ENCODE measurements at places on chromosomes 13 and 19. TPM values are rescaled to one million over a fixed set of nuclear protein-coding genes. Genes with fewer than 3 reads are reported as not detected.

CEACAM21 gene
- total RNA-seq, result not detected

PTPRS gene
- total RNA-seq, result 58.2 TPM

CCDC70 gene
- total RNA-seq, result not detected

S1PR2 gene
- total RNA-seq, result 8.3 TPM

YIPF2 gene
- total RNA-seq, result 61.1 TPM

CDX2 gene
- total RNA-seq, result not detected

RPL18 gene
- total RNA-seq, result 3,293 TPM

MAP4K1 gene
- total RNA-seq, result 1.3 TPM

FOSB gene
- total RNA-seq, result 5.3 TPM

ATP8B3 gene
- 0.96 TPM for total RNA-seq

ASPDH gene
- total RNA-seq, result not detected

PTPRH gene
- 2.1 TPM for total RNA-seq

SIGLEC10 gene
- total RNA-seq, result 0.55 TPM

DNA sequence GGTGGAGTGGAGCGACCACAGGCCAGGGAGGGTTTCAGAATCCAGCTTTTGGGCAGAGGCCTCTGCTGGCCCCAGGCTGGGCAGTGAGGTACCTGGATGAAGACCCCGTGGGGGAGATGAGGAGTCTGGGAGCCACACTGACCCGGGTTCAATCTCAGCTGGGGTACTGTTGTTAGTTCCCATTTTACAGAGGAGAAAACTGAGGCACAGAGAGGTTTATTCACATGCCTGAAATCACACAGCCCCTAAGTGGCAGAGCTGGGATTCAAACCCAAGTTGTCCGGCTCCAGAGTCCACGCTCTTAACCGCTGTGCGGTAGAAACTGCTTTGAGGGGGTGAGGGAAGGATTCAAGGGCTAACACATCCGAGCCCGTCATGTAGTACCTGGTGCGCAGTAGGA, 45.0 kb downstream of the MYH14 start:
- DNase-seq, result no peak

DNA sequence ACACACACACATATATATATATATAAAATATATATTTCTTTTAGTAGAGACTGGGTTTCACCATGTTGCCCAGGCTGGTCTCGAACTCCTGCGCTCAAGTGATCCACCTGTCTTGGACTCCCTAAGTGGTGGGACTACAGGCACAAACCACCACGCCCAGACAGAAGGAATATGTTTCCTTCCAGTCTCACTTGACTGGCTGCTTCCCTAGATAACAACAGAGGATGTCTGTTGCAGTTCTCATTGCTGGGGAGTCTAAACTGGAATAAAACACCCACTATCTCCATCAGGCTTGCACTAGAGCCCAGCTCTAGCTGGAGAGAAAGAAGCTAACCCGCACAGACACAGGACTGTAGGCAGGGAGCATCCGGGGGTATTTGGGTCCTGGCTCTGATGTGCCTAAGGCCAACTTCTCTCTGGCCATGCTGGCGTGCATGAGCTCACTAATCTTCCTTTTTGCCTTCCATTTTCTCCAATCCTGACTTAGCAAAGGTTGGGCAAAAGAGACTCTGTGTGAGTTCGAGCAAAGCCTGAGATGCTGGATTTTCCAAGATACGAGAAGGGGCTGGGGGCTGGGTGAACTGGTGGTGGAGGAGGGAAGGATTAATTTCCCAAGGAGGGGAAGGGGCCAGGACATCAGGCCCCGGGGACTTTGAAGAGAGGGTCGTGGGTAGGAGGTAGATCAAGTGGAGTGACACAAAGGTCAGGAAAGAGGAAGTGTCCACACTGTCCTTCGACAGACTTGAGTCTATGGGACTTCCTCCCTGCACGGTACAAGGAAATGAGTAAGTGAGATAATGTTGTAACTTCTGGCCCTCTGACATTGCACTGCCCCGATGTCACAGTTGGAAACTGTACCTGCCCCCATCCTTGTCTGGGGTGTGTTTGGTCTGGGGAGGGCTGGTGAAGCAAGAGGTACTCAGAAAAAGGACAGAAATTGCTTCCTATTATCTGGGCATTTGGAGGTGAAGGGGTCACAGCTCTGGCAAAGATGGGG, 22.5 kb upstream of the ALOX5AP start:
- DNase-seq, result no peak

DNA sequence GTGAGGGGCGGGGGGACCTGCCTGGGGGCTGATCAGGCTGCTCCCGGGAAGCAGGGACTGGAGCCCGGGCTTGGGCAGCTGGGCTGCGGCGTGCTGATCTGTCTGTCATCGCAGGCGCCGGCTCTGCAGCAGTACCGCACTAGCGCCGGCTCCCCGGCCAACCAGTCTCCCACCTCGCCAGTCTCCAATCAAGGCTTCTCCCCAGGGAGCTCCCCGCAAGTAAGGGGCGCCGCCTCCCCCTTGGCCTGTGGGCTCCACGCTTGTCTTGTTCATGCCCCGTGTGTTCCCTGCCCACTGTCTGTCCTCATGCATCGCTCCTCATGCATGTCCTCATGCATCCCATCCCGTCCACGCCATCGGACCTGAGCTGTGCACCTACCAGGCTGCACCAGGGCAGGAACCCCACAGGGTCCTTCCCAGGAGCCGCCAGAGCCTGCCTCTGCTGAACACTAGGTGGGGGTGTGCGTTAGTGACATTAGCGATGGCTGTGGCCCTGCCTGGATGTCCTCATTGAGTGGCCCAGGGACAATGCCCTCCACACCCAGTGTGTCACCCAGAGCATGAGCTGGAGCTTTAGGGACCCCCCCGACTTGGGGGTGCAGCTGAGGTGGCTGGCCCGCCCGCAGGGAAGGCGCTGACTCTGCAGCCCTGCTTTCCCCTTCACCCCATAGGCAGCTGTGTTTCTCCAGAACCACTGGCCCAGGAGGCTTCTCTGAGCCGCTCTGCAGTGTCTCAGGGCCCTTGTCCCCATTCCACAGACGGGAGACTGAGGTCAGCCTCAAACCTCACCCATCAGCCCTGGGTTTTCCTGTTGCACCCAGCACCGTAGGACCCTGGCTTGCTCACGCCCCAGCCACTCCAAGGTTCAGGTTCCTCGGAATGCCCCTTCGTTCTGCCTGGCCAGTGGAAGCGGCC, 19.5 kb downstream of the COMP start:
- no peak for DNase-seq

- no peak for DNase-seq
Observed at GRCh38 chr19:51016798-51017683, 2.5 kb downstream of the KLK10 start.

DNA sequence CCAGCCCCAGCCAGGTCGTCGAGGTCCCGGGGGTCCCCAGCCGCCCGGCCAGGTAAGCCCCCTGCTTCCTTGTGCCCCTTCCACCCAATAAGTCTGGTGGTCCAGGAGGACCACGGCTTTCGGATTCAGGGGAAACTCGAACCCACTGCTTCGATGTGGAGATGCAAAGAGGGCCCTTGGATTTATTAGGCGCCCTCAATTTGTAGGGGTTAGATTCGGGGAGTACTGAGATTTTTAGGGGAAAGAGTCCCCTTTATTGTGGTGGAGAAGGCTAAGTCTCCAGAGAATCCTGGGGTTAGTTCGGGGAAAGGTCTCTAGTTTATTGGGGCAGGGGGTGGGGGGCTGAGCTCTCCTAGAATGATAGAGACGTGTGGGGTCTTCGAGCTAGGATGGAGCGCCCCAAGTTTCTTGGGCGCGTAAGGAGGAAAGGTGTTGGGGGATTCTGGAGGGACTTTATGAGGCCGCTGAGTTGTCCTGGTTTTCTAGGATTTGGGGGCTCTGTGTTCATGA, 3.8 kb upstream of the LTBP4 start:
- no peak for DNase-seq

DNA sequence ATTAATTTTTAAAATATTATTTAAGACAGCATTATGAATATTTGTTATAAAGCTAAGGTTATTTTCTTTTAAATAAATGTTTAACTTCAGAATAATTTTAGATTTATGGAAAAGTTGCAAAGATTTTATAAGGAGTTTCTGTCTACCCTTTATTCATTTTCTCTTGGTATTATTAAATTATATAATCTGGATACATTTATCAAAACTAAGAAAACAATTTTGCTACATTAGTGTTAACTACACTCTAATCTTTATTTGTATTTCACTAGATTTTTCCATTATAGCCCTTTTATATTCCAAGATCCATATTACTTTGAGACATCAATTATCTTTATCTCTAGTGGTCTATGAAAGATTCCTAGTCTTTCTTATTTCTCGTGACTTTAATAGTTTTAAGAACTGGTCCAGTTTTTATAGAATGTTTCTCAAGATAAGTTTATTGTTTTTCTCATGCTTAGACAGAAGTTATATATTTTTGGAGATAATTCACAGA, 1243.7 kb upstream of the PCDH9 start:
- DNase-seq, result no peak

DNA sequence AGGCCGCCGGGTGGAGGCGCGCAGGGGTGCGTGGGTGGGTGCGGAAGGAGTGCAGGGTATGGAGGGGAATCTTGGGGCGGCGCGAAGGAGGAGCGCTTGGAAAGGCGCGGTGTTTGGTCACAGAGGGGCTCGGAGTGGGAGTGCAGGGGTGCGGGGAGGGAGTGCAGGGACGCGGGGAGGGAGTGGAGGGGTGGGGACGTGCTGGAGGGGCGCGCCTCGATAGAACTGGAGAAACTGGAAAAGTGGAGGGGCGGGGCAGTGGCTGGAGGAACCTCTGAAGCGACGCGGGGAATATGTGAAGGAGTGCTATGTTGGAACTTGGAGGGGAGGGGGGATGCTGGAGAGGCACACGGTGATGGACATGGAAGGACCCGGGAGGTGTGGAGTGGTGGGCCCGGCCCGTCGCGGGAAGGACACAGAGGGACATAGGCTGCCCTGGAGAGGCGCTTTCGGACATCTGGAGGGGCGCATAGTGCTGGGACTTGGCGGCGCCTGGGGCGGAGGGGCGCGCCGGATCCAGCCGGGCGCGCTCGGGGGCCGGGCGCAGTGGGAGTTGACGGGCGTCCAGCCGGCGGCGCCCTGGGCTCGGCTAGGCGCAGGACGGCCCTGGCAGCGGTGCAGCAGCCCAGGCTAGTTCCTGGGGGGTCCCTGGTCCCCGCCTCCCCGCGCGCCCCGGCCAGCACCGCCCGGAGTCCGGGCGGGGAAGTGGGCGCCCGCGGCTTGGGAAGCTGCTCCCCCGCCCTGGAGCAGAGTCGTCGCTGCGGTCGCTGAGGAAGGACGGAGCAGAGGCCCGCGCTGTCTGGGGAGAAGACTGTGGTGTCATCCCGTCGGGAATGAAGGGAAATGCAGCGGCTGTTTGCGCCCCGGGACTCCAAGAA, 20.8 kb upstream of the SGCG start:
- DNase-seq, result no peak

GRCh38 chr19:18143902-18144301, 9.1 kb upstream of the PIK3R2 start:
- no peak for DNase-seq

DNA sequence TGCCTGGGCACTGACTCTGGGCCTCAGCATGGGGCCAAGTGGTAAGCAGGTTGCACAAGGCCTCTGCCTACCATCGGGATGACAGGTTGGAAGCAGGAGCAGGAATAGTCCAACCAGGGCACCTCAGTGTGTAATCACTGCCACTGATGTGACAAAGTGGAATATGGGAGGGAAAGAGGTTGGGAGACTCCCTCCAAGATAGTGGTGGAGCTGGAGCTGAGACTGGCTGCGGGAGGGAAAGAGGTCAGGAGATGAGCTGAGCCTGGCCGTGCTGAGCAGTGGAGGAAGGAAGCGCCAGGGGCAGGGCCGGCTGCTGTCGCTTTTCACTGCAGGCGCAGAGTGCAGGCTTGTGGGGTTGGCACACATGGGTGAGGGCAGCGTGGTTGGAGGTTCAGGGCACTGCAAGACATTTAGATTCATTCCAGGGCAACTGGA, 6.8 kb downstream of the UPF3A start:
- no peak for DNase-seq

DNA sequence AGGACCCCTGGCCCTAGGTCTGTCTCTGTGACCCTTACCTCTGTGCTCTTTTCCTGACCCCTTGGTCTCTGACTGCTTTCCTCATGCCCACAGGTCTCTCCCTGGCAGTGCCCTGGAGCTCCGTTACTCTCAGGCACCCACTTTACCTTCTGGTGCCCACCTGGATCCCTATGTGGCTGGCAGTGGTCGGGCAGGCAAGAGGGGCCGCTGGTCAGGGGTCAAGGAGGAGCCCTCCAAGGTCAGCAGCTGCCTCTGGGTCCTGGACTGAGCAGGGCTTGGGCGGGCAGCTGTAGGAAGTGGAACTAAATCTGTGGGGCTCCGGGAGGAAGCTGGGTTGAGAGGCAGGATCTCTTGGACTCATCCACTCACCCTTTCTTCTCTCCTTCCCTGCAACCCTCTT, 16.3 kb downstream of the PPFIA3 start:
- DNase-seq, result no peak

GRCh38 chr13:101397742-101398141, 18.6 kb downstream of the NALCN start:
- peak; percentile 48 for DNase-seq

- DNase-seq, result no peak
Observed at GRCh38 chr13:74465271-74465670, 331.1 kb upstream of the KLF12 start.

- DNase-seq, result no peak
Observed at GRCh38 chr19:30900051-30900450, 449.2 kb downstream of the TSHZ3 start.
